Vagina (tissue), 2 donors: ENCODE measurements at places on chromosomes 13 and 19. TPM values are rescaled to one million over a fixed set of nuclear protein-coding genes. Genes with fewer than 3 reads are reported as not detected.

GRCh38 chr19:7435586-7435985 is 53.2 kb downstream of the PEX11G start:
- no peak for DNase-seq

The SHD gene
- not detected for total RNA-seq

GRCh38 chr13:20332361-20333096 is 100.4 kb upstream of the GJB6 start:
- peak; percentile 54 for DNase-seq

The DMRTC2 gene
- total RNA-seq: not detected

DNA sequence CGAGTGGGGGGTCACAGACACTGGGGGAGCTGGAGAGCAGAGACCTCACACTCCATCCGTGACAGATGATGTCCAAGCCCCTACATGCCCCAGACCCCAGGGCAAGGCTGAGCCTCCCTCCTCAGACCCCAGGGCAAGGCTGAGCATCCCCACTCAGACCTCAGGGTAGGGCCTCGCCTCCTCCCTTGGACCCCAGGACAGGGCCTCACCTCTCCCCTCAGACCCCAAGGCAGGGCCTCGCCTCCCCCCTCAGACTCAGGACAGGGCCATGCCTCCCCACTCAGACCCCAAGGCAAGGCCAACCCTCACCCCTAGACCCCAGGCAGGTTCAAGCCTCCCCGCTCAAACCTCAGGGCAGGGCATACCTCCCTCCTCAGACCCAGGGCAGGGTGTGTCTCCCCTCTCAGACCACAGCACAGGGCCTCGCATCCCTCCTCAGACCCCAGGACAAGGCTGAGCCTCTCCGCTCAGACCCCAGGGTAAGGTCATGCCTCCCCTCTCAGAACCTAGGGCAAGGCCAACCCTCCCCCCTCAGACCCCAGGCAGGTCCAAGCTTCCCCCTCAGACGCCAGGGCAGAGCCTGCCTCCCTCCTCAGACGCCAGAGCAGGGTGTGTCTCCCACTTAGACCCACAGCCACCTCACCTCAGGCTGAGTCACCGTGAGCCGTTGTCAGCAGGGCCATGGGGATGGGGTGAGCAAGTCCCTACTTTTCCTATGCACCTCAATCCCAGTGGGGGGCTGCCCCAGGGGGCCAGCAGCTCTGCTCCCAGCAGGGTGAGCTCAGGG is 1.7 kb upstream of the S1PR4 start:
- DNase-seq: no peak

The NUDT15 gene
- 9.3 TPM for total RNA-seq

GRCh38 chr13:47564041-47564440 is 437.0 kb downstream of the SUCLA2 start:
- no peak for DNase-seq

The ZNF626 gene
- 9.8 TPM for total RNA-seq

The KIR2DL1 gene
- not detected for total RNA-seq

DNA sequence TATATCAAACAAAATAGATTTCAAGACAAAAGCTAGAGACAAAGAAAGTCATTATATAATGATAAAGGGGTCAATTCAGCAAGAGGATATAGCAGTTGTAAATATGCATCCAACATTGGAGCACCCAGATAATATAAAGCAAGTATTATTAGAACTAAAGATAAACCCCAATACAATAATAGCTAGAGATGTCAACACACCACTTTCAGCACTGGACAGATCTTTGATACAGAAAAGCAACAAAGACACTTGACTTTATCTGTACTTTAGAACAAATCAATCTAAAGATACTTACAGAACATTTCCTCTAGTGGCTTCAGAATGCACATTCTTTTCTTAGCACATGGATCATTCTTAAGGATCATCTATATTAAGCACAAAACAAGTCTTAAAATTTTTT is 59.1 kb upstream of the TEX29 start:
- DNase-seq: no peak

The STOML3 gene
- total RNA-seq: not detected

The SHISA7 gene
- 0.25 TPM for total RNA-seq

GRCh38 chr19:30888937-30889336 is 460.3 kb downstream of the TSHZ3 start:
- no peak for DNase-seq

DNA sequence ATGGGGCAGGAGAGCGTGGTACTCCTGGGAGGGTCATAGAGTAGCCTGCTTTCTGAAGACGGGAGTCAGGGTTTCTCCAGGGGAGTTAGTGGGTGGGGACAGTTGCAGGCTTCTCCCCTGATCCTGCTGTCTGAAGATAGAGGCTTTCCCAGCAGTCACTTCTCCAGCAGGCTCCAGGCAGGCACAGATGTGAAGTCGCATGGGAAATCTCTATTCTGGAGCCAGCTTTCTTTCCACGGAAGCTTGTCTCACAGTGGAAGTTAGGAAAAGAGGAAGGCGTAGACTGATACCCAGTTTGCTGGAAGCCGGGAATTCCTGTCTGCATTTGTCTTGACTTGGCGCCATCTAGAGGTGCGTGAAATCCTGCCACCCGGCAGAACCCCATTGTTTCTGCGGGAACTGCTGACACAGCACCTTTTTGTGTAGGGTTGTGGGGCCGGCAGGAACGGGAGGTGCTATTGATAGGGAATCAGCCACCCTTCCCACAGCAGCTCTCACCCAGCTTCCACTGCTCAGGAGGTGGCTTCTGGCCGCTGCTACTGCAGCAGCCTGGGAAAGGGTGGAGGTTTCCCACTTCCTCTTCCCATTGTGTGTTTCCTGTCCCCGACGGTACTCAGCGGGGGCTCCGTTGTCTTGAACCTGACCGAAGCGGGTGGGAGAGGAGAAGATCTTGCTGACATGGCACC is 28.5 kb upstream of the NPAS1 start:
- DNase-seq: peak; percentile 94

The DCLK1 gene
- total RNA-seq: 36.1 TPM

The GAMT gene
- total RNA-seq: 29.0 TPM

The PLPPR3 gene
- not detected for total RNA-seq

The OSCAR gene
- total RNA-seq: 1.2 TPM

- no peak for DNase-seq
Observed at GRCh38 chr19:38285567-38285966, 18.5 kb upstream of the C19orf33 start.

The CBARP gene
- 3.9 TPM for total RNA-seq

GRCh38 chr19:19447536-19448237 is 42.2 kb downstream of the GATAD2A start:
- no peak for DNase-seq

- no peak for DNase-seq
Observed at GRCh38 chr13:46667687-46668281, 114.8 kb downstream of the LRCH1 start.

The SLC1A6 gene
- total RNA-seq: not detected

The FGF22 gene
- total RNA-seq: not detected

GRCh38 chr19:50501568-50502475 is 9.2 kb downstream of the JOSD2 start:
- no peak for DNase-seq

The OR7A5 gene
- 0.74 TPM for total RNA-seq

The EBPL gene
- 90.8 TPM for total RNA-seq

DNA sequence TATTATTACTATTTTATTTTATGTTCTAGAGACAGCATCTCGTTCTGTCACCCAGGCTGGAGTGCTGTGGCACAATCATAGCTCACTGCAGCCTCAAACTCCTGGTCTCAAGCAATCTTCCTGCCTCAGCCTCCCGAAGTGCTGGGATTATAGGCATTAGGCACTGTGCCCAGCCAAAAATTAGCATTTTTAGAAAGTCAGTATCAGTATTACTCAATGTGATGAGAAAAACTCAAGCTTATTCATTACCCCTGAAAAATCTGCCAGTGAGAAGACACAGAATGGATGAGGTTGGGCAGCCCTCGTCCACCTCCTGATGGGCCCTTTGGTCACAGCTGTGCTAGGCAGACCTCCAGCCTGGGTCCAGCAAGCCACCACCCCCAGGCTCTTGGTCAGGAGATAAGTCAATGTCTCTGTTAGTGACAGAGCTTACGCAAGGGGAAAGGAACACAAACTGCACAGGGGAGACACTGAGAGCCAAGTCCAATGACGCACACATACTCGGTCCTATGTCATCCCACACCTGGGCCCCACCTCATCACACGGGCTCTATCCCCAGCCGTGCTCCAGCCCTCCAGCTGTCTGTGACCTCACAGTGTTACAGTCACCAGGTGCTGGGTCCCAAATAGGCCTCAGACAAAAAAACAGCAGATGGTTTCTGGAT is 19.8 kb downstream of the PEPD start:
- DNase-seq: no peak

DNA sequence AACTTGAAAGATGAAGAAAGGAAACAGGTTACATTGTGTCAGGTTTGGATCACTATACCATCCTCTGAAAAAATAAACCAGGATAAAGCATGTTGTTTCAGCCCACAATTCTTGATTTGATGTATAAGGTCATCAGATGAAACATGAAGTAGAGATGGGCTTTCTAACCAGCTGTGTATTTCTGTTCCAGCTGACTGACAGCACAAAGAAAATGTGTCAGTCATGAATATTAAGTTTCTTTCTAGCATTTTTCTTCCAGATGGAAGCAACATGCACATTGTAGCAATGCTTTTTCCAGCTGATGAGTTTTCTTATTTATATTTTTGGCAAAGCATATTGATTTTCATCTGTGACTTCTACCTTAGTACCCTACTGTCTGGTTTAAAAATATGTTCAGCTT is 199.6 kb downstream of the OXGR1 start:
- no peak for DNase-seq

- DNase-seq: no peak
Observed at GRCh38 chr13:85853161-85853894, 54.1 kb upstream of the SLITRK6 start.

The CLDND2 gene
- not detected for total RNA-seq

DNA sequence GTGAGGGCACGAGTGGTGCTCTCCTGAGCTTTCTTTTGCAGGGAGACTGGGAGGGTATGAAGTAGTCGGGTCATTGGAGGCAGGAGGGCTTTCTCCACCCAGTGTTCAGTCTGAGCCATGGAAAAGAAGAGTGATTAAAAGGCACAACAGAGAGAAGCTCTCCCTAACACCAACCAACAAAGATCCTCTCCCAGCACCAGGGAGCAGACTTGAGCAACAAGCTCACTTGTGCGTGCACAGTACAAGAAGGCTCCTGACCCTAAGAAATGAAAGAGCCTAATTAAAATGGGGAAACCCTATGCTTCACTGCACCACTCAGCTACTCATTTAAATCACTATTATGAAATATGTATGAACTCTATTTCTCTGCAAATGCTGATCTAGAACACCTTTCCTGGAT is 276.3 kb upstream of the SOX21 start:
- no peak for DNase-seq

The PTGER1 gene
- not detected for total RNA-seq

GRCh38 chr13:99008577-99008976 is 30.7 kb upstream of the DOCK9 start:
- DNase-seq: no peak

The CEP89 gene
- 12.0 TPM for total RNA-seq

DNA sequence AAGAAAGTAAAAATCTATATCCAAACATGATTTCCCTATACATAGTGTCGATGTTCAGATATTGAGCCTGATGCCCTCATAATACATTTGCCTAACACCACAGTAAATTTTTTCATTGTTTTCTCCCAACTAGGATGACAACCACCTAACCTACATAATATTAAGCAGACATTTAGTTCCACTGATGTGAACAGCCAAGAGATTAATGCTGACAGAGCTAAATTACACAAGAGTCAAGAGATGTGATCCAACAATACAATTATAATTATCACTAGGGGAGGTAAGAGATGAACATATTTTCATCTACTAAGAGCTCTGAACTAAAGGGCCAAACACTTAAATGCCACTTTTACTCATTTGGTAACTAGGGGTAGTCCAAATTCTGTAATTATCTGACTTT is 145.9 kb downstream of the DACH1 start:
- no peak for DNase-seq

DNA sequence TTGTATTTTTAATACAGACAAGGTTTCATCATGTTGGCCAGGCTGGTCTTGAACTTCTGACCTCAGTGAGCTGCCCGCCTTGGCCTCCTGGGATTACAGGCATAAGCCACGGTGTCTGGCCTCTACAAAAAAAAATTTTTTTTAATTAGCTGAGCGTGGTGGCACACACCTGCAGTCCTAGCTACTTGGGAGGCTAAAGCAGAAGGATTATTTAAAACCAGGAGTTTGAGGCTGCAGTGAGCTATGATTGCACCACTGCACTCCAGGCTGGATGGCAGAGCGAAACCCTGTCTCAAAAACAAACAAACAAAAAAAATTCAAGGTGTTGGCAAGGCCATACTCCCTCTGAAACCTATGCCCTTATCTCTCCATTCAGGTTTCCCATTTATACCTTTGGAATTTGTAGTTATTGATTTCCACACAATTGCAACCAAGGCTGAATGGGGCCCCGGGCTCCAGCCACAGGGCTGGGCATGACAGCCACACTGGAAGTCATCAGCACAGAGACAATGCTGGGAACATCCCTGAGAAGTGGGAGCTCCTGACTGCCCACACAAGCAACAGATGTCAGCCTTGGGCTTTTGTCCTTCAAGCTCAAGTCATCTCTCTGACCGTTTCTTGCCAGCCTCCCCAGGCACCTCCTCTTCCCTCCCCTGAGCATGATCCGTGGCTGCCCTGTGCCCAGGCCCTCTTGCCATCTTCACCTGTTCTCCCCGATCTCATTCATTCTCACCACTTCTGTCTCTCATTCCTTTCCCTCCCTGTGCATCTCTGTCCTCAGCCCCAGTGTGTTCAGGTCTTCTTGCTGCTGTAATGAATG is 27.2 kb upstream of the CALM3 start:
- DNase-seq: no peak

GRCh38 chr13:35252536-35253205 is 223.8 kb downstream of the MAB21L1 start:
- DNase-seq: no peak

The ZNF418 gene
- 3.2 TPM for total RNA-seq

DNA sequence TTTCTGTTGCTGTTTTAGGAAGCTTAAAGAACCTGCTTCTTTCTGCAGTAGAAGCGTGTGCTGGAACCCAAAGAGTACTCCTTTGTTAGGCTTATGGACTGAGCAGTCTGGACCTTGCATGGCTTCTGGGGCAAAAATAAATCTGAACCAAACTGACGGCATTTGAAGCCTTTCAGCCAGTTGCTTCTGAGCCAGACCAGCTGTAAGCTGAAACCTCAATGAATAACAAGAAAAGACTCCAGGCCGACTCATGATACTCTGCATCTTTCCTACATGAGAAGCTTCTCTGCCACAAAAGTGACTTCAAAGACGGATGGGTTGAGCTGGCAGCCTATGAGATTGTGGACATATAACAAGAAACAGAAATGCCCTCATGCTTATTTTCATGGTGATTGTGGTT is 103.1 kb downstream of the TNFRSF19 start:
- DNase-seq: no peak

GRCh38 chr13:74576420-74576819 is 442.2 kb upstream of the KLF12 start:
- no peak for DNase-seq

The DNAAF3 gene
- total RNA-seq: 5.6 TPM

The TPGS1 gene
- total RNA-seq: 39.5 TPM

GRCh38 chr13:41494202-41494601 is 36.9 kb downstream of the RGCC start:
- DNase-seq: no peak

GRCh38 chr13:70311191-70311590 is 202.9 kb upstream of the KLHL1 start:
- DNase-seq: no peak

The NCR1 gene
- total RNA-seq: 2.7 TPM
